ENCODE measurements at places on chromosomes 16 and 17. TPM values are rescaled to one million over a fixed set of nuclear protein-coding genes. Genes with fewer than 3 reads are reported as not detected.

GRCh38 chr17:48997103-48997826, at the start of gene IGF2BP1:
Gene IGF2BP1, plus strand, starts transcription at chr17:48997385. Its CDS starts 361 bp downstream, at chr17:48997746.
- no peaks in the 10 kb centered on the region for H3K36me3 ChIP-seq
- DNase-seq = peak; percentile 93
- peak within 1 kb of the TSS; percentile 94 for H3K27ac ChIP-seq
- H3K27me3 ChIP-seq = no peaks in the 10 kb centered on the region
- H3K4me1 ChIP-seq = peaks cover 38% of the 10 kb centered on the region

DNA sequence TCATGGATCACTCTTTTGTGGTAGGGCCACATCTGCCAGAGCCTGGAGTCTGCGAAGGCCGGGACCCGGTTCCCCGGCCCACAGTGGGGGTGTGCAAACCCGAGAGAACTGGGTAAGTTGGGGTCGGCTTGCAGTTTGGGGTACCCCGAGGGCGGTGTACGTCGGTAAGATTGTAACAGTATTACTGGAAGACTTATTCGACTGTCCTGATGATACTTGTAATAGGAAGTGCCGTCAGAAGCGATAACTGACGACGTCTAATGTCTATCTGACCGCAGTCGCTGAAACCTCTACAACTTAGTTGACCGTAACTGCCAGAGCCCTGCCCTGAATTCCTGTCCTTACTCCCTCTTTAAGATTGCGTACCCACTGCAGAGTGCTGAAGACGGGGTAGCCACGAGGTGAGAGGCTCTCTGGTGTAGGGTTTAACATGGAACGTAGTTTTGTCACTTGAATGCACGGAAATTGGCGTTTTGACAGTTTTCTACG, 24.0 kb downstream of the TRPV2 start:
- H3K4me3 ChIP-seq = peak overlapping the region; percentile 91
- no peaks in the 10 kb centered on the region for H3K27me3 ChIP-seq
- peaks cover 21% of the 10 kb centered on the region for H3K36me3 ChIP-seq
- peaks cover 43% of the 10 kb centered on the region for H3K4me1 ChIP-seq

DNA sequence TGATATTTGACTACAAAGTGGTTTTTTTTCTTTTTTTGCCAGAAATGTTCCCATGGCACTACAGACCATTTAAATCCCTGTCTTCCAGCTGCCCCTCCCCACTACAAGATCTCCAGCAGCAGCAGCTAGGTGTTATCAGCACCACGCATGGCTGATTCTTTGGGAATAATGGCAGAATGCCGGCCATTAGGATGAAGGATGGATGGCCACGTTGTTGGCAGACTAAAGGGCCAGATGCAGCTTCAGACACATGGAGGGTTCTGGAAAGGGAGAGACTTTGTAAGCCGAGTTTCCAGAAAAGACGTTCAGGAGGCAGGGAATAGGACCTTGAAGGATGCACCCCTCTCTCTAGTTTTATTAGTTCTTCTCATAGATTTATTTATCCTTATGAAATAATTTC, 10.3 kb upstream of the MED9 start:
- H3K27ac ChIP-seq = no peak overlapping the region
- no peak for DNase-seq
- no peaks in the 10 kb centered on the region for H3K36me3 ChIP-seq
- H3K27me3 ChIP-seq = no peaks in the 10 kb centered on the region
- no peaks in the 10 kb centered on the region for H3K4me1 ChIP-seq
- H3K4me3 ChIP-seq = no peak overlapping the region

GRCh38 chr17:29140051-29140621, 40.1 kb downstream of the MYO18A start:
- H3K27ac ChIP-seq = no peak overlapping the region
- H3K4me3 ChIP-seq = no peak overlapping the region
- H3K36me3 ChIP-seq = no peaks in the 10 kb centered on the region
- no peaks in the 10 kb centered on the region for H3K27me3 ChIP-seq
- H3K4me1 ChIP-seq = peaks cover 8% of the 10 kb centered on the region

Gene SAMD14
- 2.2 TPM for total RNA-seq

GRCh38 chr17:69743091-69743490, 328.6 kb downstream of the MAP2K6 start:
- no peak overlapping the region for H3K4me3 ChIP-seq
- no peaks in the 10 kb centered on the region for H3K27me3 ChIP-seq
- no peak overlapping the region for H3K27ac ChIP-seq
- no peak for DNase-seq
- no peaks in the 10 kb centered on the region for H3K36me3 ChIP-seq

Measured in Caco-2 (cell line).